ENCODE measurements at places on chromosomes 2 and 18.

- no peak for DNase-seq
Observed at GRCh38 chr18:2948038-2948437, 64.9 kb downstream of the LPIN2 start.

GRCh38 chr2:167355821-167356220, 467.5 kb downstream of the XIRP2 start:
- DNase-seq, result no peak

GRCh38 chr2:152875701-152876695, 157.6 kb downstream of the ARL6IP6 start:
- no peak for DNase-seq

- DNase-seq, result no peak
Observed at GRCh38 chr18:44536619-44537018, 144.1 kb upstream of the SETBP1 start.

- DNase-seq, result no peak
Observed at GRCh38 chr18:60746491-60746890, 373.9 kb upstream of the MC4R start.

DNA sequence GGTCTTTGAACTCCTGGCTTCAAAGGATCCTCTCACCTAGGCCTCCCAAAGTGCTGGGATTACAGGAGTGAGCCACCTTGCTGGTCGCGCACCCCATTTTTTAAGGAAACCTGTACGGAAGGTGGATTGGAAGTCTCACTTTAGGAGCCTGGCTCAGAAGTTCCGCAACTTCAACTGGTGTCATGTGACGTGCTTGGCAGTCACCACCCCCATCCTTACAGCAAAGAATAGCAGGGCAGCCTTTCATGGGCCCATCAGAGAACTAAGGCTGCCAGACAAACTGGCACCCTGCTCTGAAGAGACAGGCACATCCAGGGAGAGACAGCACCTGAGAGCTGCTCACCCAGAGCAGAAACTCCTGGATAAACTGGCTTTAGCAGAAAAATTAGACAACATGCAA, 3.3 kb upstream of the SLC66A2 start:
- no peak for DNase-seq

GRCh38 chr18:12773369-12773768, 70.5 kb downstream of the PSMG2 start:
- no peak for DNase-seq

GRCh38 chr2:162916286-162916801, 77.8 kb upstream of the KCNH7 start:
- DNase-seq, result no peak

DNA sequence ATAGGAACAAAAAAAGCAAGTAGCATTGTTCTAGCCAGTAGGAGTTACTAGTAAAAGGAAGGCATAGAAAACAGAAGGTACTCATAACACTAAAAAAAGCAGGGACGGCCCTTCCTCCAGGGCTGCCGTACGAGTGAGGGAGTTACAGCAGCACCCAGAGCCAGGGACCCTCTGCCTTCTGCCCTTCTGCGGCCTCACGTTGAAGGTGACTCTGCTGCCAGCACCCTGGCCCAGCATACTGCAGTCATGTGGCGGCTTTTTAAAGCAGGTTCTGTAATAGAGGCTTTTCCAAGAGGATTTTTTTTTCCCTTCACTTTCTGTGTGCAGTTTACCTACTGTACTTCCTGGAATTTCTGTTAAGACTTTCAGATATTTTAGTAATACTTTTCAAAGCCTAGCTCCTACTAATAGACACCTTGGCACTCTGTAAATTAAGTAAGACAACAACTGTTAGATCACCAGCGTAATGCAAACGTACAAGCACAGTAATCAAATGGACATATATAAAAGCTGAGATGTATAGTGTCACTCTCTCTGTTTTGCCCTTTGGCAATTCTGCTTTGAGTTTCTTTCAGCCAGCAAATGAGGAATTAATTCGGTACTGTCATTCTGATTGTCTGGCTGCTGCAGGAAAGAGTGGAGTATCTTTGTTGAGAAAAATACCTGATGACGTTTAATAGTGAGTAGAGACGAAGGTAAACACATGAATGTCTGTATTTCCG, 161.5 kb downstream of the PTGR3 start:
- DNase-seq, result no peak

- DNase-seq, result no peak
Observed at GRCh38 chr2:53397085-53397484, 370.5 kb upstream of the CHAC2 start.

DNA sequence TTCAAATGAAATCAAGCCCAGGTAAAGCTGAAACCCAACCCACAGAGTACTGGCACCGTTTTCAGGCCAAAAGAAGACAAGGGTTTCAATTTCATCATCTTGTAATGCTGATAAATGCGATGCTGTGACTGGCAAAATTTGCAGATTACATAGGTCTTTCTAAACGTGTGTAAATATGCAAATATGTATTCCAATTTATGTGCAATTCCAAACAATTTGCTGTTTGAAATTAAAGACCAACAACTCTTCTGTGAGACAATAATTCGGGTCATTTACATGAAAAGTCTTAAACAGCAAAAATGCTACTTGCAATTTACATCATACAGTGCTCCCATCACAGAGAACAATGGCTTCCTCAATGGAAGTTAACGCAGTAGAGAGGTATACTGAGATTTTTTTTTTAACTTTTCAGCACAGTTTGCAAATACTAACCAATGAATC, 2.8 kb upstream of the ZNF532 start:
- DNase-seq, result no peak

All from inflammatory macrophage treated with lipopolysaccharide for 1 hour (primary cell).